Renal cortical epithelial cell (primary cell): ENCODE measurements at places on chromosomes 1 and 21. TPM values are rescaled to one million over a fixed set of nuclear protein-coding genes. Genes with fewer than 3 reads are reported as not detected.

GRCh38 chr1:90106311-90106710 is 111.4 kb downstream of the ZNF326 start:
- DNase-seq = no peak

The TGFB2 gene
- total RNA-seq = 47.4 and 69.3 TPM in 2 replicates

- no peak for DNase-seq
Measured at GRCh38 chr1:21342961-21343838, 52.9 kb upstream of the ECE1 start.

DNA sequence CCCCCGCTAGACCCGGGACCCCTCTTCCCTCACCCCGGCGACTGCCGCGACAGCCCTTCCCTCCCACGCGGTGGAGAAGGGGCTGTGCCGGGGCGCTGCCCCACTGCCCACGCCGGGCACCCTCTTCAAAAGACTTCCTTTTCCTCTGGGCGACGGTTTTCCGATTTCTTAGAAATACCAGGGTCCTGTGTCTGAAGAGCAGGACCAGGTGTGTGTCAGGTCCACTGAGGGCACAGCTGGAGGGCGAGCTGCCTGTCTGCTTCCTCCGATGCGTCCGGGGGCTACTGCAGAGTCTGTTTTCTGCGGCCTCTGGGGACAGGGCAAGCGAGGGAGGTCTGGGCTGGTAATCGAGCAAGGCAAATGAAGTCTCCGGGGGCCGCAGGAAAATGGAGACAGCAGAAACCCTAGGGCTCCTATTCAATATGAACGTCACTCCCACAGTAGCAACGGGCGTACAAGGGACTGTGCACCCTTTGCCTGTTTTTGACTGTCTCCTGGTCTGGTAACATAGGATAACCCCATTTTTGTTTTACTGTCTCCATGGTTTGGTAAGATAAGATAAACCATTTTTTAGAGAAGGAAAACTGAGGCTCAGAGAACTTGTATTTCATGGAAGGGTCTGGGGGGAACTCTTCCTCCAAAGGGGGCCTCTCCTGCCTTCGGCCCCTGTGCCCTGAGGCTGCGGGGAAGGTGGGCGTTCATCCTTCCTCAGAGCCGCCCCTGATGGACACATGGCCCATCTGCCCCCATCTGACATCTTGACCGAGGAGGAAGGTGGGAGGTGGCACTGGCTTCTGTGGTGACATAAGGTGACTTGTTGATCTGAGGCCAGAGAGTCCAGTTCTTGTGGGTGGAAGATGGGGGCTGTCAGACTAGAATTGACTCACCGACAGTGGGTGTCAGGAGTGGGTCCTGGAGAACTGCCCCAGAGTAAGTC is 970 bp downstream of the TNFRSF1B start:
- no peak for DNase-seq

DNA sequence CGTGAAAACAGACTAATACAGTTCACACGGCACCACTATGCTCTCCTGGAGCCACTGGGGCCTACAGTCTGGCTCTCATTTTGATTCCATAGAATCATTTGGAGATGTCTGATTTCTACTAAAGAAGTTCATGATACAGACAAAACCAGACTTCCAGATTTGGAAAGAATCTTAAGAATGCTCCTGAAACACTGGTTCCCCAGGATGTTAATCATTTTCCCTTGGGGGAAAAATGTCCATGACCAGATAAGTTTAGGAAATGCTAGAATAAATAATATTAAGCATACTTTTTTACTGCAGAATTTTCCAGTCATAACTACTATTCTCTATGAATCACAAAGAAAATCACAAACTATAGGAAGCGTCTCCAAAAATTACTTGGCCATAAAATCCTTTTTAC is 63.0 kb upstream of the RGS7 start:
- no peak for DNase-seq

DNA sequence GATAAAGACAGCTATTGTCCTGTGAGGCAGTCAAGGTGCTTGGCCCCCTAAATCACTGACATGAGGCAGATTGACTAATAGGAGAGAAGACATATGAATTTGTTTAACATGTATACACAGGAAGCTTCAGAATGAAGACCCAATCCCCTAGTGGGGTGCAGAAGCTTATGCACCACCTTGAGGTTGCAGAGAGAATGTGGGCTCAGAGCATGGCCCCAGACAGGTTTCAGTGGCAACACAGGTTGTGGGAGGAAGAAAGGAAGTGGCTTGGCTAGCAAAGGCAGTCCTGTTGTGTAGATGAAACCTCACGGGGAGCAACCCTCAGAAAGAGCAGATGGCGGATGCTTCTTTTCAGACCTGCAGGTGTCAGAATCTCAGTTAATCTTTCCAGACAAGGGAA is 37.0 kb upstream of the PARP1 start:
- DNase-seq = no peak

- DNase-seq = no peak
Measured at GRCh38 chr1:2372551-2373490, 18.5 kb downstream of the MORN1 start.

DNA sequence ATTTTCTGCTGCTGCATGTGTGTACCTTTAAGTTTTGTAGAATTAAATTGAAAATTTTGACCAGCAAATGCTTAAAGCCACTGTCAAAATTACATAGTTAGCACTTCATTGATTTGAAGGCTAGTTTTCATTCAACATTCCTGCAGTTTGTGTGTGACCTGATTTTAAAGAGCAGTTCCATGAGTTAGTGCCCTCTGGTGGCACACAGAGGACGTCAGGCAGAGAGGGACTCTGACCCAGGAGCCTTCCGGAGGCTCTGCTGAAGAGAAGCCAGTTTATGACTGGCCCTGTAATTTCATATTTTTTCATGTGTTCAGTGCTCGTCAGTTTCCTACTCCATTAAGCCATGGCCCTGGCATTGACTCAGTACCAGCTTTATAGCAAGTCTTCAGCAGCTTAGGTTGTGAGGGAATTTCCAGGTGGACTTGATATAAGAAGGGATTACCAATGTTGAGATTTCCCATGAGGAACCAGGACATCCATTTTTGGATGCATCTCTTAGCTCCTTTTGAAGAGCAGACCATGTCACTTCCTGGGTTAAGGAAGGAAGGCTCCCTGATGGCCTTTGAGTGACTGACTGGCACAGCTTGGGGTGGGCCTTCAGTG is 104.7 kb downstream of the CAMTA1 start:
- DNase-seq = peak; percentile 62

GRCh38 chr21:38538353-38538752 is 40.1 kb upstream of the ERG start:
- DNase-seq = no peak

The FCRL6 gene
- 0.05 TPM in 1 of 2 replicates, not detected in the other for total RNA-seq

- peak; percentile 70 for DNase-seq
Measured at GRCh38 chr1:200351826-200352549, 57.8 kb downstream of the ZNF281 start.

The RIPPLY3 gene
- 0.15 and 0.69 TPM in 2 replicates for total RNA-seq

The IFI6 gene
- 20.9 and 63.6 TPM in 2 replicates for total RNA-seq

The FAM110D gene
- not detected in 2 replicates for total RNA-seq

- no peak for DNase-seq
Measured at GRCh38 chr1:3534803-3535637, 76.3 kb downstream of the MEGF6 start.

GRCh38 chr1:18404460-18404859 is 76.3 kb upstream of the KLHDC7A start:
- no peak for DNase-seq

GRCh38 chr1:204003536-204003935 is 69.4 kb upstream of the SOX13 start:
- DNase-seq = no peak

The CD5L gene
- total RNA-seq = not detected in 2 replicates

- no peak for DNase-seq
Measured at GRCh38 chr1:67342076-67342890, 34.6 kb downstream of the IL12RB2 start.

- DNase-seq = no peak
Measured at GRCh38 chr1:22572818-22573217, 9.5 kb downstream of the EPHA8 start.

The ERO1B gene
- total RNA-seq = 8.2 and 11.3 TPM in 2 replicates

DNA sequence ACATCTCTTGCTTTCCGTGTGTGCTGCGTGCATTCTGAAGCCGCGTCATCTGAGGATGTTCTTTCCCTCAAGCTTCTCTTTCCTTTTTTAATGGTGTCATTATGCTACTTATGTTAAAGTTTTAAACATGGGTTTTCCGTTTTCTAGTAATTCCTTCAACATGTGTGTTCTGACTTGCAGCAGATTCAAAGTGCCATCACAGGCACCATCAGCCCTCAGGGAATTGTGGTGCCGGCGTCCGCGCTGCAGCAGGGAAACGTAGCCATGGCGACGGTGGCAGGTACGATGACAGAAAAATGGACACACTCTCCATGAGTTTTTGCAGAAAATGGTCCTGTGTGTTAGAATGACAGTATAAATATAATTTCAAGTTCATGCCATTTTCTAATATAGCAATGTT is 42.4 kb downstream of the PKNOX1 start:
- no peak for DNase-seq

GRCh38 chr1:119321666-119322419 is 46.7 kb upstream of the HAO2 start:
- DNase-seq = no peak

GRCh38 chr1:24995140-24995539 is 65.1 kb upstream of the RUNX3 start:
- no peak for DNase-seq
